Endothelial cell of umbilical vein (primary cell): ENCODE measurements at places on chromosomes 7 and 10. TPM values are rescaled to one million over a fixed set of nuclear protein-coding genes. Genes with fewer than 3 reads are reported as not detected.

The CYP2C9 gene
- not detected in 2 replicates for total RNA-seq

The NODAL gene
- not detected in 2 replicates for total RNA-seq

DNA sequence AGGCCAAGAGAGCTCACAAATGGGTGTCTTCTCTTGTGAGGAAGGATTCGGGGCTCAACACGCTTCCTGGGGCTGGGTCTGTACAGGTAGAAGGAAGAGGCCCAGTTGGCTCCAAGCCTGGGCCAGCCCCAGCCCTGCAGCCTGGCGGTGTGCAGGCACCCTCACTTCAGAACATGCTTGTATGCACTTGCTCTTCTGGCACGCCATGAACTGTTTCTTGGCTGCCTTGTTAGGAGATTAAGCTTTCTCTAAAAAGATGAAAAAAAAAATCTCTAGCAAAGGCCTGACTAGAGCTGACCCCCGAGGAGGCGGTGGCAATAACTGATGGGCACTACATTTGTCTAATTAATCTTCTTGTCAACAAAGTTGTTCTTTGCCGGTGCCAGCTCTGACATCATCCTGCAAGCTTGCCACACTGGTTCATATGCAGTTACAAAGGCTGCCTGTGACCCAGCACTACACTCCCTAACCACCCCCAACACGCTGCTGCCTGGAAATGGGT lies 94.7 kb downstream of the WDR11 start:
- no peak for DNase-seq

The HECW1 gene
- not detected in 2 replicates for total RNA-seq

- DNase-seq = peak; percentile 23
Measured at GRCh38 chr10:96511044-96511945, 2.4 kb downstream of the TLL2 start.
